ENCODE measurements at places on chromosomes 6 and 20.

GRCh38 chr20:805713-806112 lies 27.8 kb upstream of the FAM110A start:
- DNase-seq = no peak

DNA sequence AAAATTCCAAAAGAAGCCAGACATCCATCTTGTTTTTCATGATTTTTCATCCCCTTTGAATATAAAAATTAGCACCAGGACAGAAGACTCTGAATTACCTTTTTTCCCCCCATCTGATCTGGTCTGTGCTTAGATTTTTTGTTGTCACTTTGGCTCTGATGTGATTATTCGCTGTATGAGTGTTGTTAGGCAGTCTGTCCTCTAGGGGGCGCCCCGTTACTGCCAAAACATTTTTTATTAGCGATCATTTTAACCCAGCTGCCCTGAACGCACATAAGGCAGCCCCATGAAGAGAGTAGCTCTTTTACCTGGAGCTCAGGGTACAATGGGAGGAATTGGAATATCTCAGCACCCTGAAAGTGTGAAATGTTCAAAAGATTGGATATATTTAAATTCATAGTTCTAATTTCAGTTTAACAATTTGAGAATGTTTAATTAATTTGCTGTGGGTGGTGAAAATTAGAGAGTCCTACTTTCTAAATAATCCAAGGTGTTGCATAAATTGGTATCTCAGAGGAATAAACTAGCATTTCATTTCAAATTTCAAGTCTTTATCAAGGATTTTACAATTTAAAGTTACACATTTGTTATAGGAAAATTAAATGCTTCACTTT lies 60.8 kb downstream of the PRPH2 start:
- DNase-seq = peak; percentile 72

DNA sequence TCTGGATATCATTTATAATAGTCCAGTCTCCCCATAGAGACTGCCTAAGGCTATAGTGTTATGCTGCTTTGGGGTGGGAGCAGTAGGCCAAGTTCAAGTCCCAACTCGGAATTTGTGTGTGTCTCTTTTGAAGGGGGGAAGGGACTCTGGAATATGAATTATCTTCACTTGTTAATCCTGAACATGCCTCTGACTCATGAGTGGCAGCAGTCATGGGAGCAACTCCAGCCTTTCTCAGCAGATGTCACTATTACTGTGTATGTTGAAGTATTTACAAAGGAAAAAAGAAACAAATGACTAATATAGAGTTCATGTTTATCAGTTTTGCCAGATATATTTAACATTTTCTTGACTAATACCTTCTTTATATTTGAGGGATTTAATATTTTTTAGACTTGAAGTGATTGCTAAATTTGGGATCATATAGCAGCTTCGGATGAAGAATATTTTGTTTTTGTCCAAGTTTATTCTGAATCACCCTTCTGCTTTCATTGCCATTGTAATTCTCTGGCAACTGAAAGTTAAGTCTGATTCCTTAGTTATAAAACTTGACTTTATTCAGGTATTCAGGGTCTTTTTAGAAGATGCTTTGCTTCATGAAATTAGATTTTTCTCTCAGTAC lies 23.4 kb downstream of the FAM217A start:
- DNase-seq = no peak

DNA sequence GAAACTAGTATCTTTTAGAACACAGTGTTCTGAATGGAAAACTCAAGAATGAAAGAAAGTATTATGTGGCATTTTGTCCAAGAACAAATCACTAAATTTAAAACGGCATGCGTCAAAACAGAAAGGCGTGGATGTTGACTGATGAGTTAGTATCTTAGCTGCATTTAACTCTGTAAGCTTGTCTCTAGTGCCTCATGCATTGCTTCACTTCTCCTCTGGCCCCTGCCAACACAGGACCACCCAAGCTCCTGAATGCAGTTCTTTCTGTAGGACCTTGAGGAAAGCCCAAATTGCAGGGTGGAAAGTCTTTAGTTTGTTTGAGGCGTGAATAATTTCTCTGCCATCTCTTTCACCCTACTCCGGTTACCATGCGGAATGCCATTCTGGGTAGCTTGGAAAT lies 632.2 kb downstream of the COL12A1 start:
- no peak for DNase-seq

- no peak for DNase-seq
Measured at GRCh38 chr20:48478370-48478769, 349.4 kb downstream of the PREX1 start.

DNA sequence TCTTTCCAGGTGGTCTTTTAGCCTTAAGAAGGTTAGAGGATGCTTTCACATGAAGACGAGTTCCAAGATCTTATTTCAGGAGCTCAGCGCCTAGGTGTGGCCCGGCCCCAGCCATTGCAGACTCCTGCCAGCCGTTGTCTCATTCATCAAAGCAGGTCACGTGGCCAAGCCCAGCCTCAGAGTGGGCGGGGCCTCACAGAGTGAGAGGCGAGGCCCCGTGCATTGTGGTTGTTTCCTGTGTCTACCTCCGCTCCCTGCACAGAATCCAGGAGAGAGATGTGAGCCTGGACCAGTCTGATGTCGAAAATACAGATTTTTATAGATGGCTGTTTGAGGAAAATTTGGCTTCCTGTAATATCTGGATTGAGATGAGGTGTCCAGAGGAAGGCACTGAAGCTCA lies 49.2 kb upstream of the CST5 start:
- DNase-seq = peak; percentile 60

DNA sequence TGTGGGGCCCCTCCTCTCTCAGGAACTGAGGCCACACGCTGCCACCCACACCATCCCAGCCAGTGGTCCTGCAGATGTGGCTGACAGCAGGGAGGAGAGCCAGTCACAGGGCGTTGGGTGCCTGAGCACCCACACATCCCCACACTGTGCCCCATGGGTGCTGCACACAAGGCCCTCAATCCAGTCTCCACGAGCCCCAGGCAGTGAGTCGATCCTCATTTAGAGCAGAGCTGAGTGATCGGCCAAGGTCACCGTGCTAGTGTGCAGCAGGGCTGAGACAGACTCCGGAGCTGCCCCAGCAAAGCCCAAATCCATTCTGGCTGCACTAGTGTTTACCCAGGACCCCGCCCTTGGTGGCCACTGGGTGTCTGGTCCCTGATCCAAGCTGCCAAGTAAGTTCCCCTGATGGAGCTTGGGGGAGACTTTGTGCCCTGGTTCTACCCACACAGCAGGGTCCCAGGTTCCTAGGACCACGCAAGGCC lies 9.0 kb downstream of the C20orf203 start:
- DNase-seq = no peak

GRCh38 chr6:145866456-145867396 lies 52.1 kb upstream of the FBXO30 start:
- no peak for DNase-seq

- no peak for DNase-seq
Measured at GRCh38 chr20:23304616-23305015, 46.0 kb upstream of the NXT1 start.

GRCh38 chr6:79076160-79076559 lies 1.9 kb downstream of the PHIP start:
- DNase-seq = no peak

DNA sequence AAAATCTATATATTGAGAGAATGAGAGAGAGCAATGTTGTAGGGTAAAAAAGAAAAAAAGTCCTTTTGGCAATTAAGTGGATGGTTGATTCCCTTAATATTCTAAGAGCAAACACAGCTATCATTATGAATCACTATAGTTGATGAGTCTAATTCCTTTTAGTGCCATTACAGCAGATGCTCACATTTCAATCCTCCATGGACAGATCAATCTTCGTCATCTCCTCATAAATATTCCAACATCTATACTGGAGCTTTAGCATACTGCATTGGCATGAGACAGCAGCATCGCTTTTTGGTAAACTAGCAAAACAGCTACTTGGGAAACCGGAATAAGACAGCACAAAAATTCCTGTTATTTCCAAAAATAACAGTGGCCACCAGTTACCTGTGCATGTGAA lies 796.7 kb downstream of the QKI start:
- DNase-seq = no peak

DNA sequence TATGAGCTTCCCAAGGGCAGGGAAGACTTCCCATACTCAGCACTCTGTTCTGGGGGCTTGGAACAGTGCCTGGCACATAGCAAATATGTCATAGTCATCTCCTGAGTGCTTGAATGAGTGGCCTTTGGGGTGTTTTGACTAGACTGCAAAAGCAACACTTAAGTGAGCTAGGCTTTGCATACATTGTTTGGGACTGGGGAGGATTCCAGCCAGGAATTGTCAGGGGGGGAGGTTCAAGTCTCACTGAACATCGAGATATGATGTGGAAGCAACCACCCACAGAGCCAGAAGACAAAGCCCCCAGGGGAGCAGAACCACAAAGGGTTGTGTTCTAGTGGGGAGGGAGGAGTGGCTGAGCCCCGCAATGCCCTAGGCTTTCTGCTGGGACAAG lies 98.4 kb downstream of the SYCP2 start:
- no peak for DNase-seq

DNA sequence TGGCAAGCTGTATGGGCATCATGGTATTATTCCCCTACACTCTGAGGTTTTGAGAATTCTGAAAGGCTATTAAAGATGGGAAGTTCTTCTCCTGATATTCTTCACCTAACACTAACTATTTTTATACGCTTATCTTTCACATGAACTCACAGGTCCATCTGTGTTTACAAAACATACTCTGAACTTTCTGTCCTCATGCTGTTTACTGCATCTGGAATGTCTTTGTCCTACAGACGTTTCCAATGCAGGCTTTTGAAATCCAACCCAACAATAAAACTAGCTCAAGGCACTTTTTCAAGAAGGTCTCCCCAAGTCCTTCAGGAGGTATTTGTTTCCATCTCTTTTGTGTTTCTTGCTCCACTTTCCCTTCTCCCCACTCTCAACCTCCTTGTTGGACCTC lies 60.5 kb upstream of the MLIP start:
- no peak for DNase-seq

- peak; percentile 35 for DNase-seq
Measured at GRCh38 chr6:3022765-3023662, 23.3 kb downstream of the NQO2 start.

DNA sequence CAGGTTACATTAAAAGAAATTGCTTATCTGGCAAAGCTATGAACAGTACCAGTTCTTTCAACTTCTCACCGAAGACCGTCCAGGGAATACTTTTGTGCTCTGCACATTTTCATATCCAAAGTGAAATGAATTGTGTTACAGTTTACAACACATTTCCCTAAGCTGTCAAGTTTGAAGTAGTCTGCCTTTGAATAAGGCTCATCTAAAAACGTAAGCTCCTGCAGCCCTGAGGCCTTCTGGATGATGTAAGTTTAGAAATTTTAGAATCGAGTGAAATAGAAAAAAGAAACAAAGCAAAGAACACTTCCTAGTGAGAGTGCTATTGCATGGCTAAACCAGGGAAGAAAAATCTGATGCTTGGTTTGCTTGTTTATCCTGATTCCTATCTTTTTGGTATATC lies 653.8 kb downstream of the MMUT start:
- DNase-seq = no peak
